ENCODE measurements at places on chromosomes 7 and 10. TPM values are rescaled to one million over a fixed set of nuclear protein-coding genes. Genes with fewer than 3 reads are reported as not detected.
A peak's percentile ranks its signal among the peaks of the same experiment; 100 is the strongest.

Gene RNF32
- total RNA-seq, result 2.2 TPM

- DNase-seq, result no peak
These were observed 29.3 kb upstream of the NUB1 start for GRCh38 chr7:151312356-151312755.

DNA sequence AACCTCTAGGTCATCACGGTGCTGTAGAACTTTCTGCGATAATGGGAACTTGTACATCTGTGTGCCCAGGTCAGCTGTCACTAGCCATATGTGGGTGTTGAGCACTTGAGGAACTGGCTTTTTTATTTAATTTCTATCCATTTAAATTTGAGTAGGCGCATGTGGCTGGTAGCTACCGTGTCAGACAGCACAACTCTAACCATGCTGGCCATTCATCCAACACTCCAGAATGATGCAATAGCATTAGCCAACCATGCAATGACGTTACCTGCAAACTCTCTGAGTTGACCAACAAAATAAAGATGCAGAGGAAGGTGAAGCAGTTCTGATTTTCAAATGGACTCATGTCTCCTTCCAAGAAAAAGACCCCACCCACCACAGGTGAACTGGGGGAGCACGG lies 24.4 kb upstream of the CHST15 start:
- DNase-seq, result no peak

Gene CNTNAP2
- 25.8 TPM for total RNA-seq

DNA sequence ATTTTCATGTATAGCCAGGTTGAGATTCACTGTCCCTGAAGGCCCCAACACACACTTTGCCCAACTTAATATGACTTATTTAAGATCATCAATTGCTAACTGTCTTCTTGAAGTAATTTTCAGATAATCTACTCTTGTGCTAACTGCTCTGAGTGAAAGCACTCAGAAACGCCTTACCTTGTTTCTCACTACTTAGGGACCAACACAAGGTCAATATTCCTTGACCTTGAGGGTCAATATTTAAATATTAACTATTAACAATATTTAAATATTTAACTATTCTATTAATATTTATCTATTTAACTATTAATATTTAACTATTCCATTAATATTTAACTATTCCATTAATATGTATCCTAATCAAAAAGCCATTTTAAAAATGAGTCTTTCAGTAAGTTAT lies 26.0 kb upstream of the HNRNPH3 start:
- no peak for DNase-seq

GRCh38 chr7:27159266-27160144 lies 3.0 kb upstream of the HOXA7 start:
- DNase-seq, result no peak

GRCh38 chr7:1558181-1558811 lies 2.3 kb upstream of the TMEM184A start:
- peak; percentile 69 for DNase-seq

Gene GPR26
- 0.10 TPM for total RNA-seq

Gene IFIT1B
- not detected for total RNA-seq

Gene IKZF5
- 9.5 TPM for total RNA-seq

DNA sequence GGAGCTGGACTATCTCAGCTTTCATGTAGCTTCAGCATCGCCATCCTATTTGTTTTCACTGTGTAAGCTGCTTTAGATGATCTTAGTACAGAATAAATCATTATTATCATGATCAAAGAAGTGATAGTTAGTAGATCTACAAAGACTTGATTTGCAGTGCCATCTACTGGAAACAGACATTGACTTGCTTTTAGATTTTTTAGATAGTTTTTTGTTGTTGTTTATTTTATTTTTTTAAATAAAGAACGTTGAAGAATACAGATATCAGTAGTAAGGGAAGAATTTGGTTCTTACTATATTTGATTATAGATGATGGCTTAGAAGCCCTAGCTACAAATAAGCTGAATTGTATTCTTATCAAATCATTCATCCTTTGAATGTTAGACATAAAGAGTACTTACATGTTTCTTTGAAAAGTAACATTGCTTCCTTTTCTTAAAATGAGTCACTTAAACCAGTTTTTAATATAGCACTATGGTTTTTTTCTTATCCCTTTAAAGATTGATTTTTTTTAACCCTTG lies 6.3 kb upstream of the SFMBT2 start:
- DNase-seq, result no peak

DNA sequence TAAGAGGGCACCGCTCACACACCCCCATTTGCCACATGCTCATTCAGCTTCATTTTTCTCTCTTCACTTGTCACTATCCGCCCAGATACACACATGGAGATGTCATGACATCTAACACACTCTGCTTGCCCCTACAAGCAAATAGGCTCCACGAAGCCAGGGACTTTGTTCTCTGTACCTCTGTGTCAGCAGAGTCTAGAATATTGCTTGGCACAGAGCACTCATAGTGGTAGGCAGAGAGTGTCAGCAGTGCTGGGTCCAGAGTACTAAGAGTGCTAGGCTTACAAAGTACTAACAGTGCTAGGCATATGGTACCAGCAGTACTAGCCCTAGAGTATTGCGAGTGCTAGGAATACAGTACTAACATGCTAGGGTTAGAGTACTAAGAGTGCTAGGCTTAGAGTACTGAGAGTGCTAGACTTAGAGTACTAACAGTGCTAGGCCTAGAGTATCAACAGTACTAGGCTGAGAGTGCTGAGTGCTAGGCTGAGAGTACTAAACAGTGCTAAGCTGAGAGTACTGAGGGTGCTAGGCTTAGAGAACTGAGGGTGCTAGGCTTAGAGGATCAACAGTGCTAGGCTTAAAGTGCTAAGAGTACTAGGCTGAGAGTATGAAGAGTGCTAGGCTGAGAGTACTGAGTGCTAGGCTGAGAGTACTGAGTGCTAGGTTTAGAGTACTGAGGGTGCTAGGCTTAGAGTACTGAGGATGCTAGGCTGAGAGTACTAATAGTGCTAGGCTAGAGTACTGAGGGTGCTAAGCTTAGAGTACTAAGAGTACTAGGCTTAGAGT lies 166.1 kb downstream of the PRKAG2 start:
- no peak for DNase-seq

DNA sequence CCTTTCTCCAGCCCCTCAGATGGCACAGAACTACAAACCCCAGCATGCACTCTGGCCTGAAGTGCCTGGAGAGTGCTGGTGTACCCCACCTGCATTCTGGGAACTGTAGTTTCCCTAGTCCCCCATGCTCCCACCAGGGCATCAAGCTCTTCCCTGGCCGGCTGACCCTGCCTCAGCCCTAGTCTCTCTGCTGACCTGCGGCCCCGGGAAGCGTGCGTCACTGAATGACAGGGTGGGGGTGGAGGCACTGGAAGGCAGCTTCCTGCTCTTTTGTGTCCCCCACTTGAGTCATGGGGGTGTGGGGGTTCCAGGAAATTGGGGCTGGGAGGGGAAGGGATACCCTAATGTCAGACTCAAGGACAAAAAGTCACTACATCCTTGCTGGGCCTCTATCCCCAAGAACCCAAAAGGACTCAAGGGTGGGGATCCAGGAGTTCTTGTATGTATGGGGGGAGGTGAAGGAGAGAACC lies 2.1 kb downstream of the NOS3 start:
- peak; percentile 63 for DNase-seq

Gene SEC61A2
- total RNA-seq, result 24.4 TPM

Gene CYP3A4
- total RNA-seq, result not detected

DNA sequence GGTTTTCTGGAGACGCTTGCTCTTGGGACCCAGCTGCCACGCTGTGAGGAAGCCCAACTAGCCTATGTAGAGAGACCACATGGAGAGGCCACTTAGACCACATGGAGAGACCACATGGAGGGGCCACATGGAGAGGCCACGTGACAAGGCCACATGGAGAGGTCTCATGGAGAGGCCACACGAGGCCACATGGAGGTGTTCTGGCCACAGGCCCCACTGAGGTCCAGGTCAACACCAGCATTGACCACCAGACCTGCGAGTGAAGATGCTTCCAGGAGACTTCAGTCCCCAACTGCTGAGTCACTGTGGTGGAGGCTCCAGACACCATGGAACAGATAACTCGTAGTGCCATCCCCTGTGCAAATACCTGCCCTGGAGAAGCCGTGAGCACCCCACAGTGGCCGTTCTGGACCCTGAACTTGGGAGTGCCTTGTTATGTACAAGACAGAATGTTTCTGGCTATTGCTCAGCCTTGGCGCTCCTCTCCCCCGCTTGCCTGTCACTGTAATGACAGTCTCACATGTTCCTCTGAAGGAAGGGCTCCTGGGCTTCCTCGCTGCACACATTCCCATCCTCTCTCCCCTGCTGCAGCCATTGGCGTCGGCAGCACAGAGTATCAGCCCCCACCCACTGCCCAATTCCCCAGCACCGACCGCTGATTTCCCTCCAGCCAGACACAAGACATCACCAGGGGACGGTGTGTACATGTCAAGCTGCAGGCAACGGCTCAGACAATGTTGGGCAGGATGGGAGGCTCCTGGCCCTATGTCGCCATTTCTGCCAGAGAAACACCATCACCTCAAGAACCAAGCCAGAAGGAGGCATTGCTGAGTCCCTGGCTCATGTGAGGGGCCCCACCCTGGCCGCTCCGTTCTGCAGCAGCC lies 49.0 kb upstream of the TNRC18 start:
- DNase-seq, result no peak

DNA sequence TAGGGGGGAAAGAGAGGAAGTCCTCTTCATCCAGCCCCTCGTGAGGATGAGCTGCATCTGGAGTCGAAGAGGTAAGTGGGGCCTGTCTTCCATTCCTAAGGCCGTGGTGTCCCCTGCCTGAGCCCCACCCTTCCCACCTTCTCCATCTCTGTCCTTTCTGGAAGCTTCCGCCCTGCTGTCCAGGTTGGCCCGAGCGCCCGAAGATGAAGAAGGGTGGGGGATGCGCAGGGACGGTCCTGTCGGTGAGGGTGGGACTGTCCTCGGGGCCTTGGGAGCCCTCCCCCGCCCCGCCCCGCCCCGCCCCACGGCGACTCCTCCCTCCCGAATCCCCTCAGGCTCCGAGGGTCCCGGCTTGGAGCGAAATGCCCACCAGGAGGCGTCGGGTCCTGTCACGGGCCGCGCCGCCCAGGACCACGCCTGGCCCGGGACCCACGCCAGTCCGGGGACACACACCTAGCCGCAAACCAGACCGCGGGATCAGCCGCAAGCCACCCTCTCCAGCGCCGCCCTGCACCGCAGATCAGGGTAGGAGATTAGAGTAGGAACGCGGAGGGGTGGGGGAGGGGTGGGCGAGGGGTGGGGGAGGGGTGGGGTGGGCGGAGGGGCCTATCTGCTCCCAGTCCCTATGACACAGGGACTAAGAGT lies 15.3 kb downstream of the GPRIN2 start:
- DNase-seq, result peak; percentile 90
